ENCODE measurements at places on chromosomes 7 and 10.
A peak's percentile ranks its signal among the peaks of the same experiment; 100 is the strongest.

GRCh38 chr10:104349623-104350126, 4.0 kb upstream of the CFAP58 start:
- DNase-seq = no peak

- no peak for DNase-seq
Measured at GRCh38 chr10:84407388-84408049, 79.1 kb downstream of the CCSER2 start.

DNA sequence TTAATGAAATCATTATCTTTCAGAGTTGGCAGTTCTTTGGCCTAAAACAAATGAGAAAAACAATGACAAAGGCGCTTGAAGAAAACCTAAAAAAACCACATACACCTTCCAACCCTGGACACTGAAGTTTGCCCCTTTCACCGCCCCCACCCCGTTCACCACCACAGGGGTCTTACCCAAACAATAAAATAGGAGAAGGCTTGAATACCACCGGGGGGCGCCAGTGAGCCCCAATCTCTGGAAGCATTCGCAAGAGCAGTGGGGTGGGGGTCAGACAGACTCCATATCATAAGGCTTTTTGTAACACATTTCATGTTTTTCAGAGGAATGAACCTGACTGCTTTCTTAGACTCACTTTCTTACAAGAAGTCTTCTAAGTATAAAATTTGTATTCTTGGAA, 163.6 kb downstream of the PIP4K2A start:
- peak; percentile 16 for DNase-seq

DNA sequence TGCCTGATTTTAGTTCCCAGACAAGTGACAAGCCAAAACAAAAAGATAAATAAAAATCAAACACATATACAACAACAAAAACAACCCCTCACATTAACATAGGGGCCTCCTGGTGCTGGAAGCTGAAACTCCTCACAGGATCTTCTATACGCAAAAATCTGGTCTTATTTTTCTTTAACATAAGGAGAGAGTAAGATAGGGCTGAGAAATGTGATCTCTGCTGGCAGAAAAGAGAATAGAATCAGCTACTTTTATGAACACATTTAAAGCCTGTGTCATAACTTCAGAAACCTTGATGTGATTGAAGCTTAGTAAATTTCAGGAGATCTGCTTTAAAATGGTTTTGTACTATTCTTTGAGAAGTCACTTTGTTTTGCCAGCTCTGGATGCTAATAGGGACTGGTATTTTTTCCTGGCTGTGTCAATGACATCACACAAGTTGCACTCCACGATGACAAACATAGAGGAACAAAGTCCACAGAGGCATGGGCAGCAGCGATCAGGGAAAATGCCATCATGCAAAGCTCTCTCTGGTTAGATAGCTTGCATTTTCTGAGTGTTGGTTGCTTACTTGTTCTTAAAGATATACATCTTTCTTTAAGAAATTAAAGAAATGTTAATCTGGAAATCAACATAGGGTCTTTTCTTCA, 176.6 kb upstream of the SP4 start:
- DNase-seq = no peak

DNA sequence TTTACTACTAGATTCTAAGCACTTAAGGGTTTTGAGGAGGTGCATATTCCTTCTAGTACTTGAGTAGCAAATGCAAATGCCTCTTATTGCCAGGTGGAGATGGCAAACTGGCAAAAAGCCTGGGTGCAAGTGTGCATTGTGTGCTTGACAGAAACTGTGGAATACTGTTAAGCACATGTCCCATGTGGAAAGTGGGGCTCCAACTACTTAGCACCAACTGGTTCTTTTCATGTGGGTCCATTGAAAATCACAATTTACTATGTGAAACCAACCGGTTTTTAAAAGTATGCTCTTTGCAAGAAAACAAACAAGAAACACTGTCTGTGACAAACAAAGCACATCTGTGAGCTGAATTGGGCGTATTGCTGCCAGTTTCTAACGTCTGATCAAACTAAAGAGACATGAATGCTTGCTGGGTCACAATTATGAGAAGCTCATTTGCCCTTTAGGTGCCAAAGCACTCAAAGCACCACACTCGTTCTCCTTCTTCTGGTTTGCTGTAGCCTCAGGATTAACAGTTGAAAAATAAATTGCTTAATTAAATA, 197.4 kb downstream of the SEMA3E start:
- no peak for DNase-seq

GRCh38 chr7:23471106-23471859, 992 bp upstream of the IGF2BP3 start:
- DNase-seq = peak; percentile 72

DNA sequence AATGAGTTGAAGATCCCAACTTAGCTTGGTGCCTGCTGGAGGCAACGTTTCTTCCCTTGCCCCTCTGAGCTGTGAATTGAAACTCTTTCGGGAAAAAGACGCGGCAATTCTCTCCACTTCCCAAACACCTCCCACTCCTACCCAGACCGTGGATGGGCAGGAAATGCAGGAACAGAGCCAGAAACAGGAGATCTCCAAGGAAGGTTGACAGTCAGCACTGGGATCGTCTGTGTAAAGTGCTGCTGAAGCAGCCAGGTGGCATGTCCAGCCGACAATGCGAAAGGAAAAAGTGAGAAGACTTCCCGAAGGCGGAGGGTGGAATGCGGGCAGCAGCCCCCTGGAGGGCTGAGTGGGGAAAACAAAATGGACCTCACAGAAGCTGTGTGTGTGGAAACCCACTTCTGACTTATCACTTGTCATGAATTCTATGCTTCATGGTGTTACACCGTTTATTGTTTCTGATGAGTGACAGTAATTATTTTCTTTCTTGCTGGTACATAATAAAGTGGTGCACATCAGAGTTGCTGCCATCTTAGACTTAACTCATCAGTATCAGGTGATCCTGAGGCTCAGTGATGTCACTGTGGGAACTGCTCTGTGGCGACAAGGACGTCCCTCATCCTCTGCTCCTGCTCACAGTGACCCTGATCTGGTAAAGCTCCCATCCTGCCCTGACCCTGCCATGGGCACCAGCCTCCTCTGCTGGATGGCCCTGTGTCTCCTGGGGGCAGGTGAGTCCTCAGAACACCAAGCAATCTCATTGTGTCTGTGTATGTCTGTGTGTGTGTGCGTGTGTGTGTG, 220.5 kb upstream of the PRSS1 start:
- DNase-seq = no peak

DNA sequence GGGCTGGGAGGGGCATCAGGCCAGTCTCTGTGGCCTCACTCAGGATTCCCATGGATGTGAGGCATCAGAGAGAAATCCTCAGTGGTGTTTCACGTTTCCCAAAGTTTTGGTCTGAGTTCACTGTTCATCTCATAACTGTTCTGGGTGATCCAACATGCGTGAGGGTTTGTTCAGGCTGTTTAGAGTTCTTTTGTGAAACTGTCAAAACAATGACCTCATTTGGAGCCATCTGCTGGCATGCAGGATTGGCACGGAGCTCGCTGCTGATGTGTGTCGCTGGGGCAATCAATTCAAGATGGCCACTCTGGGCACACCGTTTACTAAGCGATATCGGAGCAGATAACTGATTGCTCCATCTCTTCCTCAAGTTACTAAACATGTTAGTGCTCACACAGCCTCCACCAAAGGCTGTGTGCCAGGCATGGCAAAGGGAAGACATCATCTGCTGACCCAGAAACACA, 365.6 kb downstream of the WDR11 start:
- DNase-seq = no peak

GRCh38 chr7:51123322-51124019, 193.1 kb downstream of the COBL start:
- peak; percentile 26 for DNase-seq

DNA sequence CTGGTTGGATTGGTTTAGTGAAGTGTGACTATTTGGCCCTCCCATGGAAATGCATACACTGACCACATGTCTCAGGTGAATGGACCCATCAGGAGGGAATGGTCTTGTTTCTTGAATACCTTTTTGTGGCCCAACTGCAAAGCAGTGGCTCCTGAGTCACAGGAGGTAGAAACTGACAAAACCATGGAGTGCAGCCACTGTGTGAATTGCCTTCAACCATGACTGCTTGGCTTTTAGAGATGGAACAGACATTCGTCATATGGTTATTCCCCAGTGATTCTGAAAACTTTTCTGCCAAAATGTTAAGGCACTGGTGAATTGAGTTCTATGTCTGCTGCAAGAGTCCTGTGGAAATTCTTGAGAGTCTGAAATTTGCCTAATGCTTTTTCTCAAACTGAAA, 64.7 kb downstream of the CDK14 start:
- no peak for DNase-seq

GRCh38 chr7:80771523-80771922, 133.1 kb downstream of the CD36 start:
- no peak for DNase-seq

DNA sequence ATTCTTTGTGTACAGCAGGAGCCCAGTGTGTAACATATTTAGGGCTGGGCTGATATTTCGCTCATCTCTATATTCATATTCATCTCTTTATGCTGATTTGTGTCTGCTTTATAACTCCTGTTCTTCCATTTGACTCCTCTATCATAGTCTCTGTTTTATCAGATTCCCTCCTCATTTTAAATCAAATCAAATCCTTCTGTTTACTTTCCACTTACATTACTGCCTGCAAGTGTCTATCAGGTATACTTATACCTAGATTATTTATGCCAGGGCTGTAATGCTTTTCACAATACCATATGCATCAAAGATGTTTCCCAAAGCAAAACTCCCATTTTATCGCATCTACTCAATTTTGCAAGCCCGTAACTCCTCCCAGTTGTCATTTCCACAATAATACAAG, 990.7 kb downstream of the SORCS1 start:
- no peak for DNase-seq

DNA sequence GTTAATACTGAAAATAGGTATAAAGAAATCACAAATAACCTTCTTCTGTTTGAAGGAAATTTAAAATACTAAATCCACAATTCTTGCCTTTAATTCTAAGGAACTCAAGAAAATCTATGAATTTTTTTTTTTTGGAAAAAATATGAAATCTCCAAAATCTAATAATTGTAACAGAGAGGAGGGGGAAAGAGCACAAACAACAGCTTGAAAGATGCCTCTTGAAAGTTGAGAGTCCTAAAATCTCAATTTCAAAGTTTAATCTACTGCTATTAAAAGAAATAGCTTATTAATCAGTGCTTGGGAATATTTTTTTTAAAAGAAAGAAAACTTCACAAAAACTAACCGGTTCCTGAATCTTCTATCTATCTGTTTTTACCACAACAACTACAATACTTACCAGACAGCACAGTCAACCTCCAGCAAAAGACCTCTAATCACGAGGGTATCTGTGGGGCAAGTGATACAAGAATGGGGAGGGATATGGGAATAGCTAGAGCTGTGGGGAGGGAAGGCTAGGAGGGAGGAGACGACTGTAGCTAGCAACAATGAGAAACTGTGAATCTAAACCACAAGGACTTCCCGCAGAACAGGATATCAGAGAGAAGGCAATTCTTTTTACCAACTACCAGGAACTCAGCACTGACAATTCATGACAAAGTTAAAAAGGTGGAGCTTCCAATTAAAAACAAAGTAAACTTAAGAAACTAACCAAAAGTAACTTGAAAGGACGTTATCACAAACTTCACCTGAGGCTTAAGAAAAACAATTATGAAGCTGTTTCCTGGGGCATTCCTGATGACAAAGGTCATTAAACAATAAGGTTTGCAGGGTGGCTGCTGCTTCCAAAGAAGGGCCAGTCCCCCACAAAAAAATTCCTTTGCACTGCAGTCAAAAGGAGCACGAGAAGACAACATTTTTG, at the start of gene USP54:
TSS of gene USP54 (minus strand) at position 462 of the 919 bp plus-strand sequence. CDS start 15,684 bp downstream, outside the sequence.
- DNase-seq = peak; percentile 32

GRCh38 chr10:34711500-34711899, 103.6 kb downstream of the PARD3 start:
- no peak for DNase-seq

GRCh38 chr7:68152205-68152604, 1155.6 kb downstream of the TYW1 start:
- no peak for DNase-seq

GRCh38 chr7:95723583-95724180, 48.7 kb upstream of the DYNC1I1 start:
- peak; percentile 51 for DNase-seq

GRCh38 chr10:11223507-11224140, 206.0 kb downstream of the CELF2 start:
- DNase-seq = no peak

DNA sequence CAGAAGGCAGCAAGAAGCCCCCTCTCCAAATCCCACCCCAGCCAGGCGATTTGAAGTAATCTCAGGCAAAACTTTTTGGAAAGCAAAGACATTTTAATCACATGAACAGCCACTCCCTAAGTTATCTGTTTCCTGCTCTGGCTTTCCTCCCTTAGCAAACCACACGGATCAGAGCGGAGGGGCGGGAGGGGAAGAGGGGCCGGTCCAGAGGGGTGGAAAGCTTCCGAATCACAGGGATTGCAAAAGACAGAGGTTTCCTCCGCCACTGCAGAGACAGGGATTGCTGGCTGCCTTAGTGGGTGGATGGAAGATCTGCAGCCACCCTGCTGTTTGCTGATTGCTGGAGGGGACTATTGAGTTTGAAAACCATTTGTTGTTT, 41.2 kb downstream of the ZCCHC24 start:
- no peak for DNase-seq

DNA sequence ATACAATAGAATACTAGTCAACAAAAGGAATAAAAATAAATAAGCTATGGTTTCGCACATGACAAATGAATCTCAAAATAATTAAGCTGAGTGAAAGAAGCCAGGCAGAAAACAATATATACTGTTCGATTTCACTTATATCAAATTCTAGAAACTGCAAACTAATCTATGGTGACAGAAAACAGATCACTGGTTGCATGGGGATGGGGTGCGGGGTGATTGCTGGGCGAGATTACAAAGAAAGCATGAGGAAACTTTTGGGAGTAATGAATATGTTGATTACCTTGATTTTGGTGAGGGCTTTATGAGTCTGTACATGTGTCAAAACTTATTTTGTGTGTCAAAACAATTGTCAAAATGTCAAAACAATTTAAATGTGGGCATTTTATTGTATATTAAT, 135.6 kb downstream of the GPR85 start:
- DNase-seq = no peak

DNA sequence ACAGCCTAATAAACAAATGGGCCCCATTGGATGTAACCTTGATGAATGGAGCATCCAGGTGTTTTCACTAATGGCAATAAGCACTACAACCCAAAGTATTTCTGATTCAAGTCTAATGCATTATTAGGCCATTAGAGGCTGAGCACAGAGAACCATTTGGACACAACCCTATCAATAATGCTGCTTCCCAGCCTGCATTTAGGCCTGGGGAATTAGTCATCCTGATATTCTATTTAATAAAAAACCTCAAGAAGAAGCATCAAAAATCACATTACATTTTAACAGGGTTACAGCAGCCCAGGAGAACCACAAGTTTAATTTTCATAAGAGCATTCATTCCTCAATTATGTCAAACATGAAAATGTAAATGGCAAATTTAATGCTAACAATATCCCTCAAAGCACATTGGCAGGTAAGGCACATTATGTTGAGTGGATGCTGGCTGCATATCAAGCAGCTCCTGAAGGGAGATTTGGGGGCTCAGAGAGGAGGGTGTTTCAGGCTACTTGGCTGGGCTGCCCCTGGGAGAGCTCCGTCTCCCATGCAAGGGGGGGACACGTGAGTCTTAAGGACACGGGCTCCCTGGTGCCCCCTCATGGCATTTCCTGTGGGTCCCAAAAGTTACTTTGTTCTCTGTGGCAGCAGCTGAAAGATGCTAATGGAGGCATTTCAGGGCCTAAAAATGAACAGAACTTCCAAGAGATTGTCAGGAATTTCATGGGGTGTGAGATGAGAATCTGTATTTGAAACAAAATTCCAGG, 143.4 kb downstream of the HERPUD2 start:
- no peak for DNase-seq

Data from HCT116 (cell line).